CD4-positive, alpha-beta T cell treated with Interleukin-17A for 1 hour (primary cell): ENCODE measurements at places on chromosomes 3 and 15.

DNA sequence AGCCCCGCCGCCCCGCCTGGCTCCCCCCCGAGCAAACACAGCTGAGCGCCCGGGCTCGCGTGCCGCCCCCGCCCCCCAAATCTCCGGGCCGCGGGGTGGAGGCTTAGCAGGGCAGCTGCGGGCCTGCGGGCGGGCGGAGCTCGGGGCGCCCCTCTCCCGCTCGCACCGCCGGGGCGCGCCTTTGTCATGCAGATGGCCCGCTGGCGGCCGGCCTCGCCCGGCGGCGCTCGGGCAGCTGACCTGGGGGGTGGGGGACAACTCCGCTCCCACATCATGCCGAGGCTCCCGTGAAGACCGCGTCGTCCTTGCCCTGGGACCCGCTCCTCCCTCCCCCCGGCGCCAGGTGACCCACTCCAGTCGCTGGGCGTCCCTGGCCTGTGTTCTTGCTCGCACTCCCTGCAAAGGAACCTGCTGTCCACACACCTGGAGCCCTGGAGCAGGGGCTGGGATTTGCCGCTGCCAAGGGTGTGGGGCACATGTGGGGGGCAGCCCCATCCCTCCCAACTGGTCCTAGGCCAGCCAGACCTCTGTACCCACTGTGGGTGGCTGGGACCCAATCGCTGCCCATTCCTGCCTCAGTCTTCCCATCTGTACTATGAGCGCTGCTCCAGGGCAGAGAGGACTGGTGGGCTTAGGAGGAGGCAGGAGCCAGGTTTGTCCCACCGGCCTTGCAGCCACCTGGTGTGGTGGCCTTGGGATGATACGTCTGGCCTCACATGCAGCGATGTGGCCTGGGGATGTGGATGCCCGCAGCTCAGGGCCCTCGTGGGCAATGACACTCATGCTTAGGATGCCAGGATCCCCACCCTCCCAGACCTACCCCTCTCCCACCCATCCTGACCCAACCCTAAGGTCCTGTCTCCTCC is 33.5 kb downstream of the DNAJB8 start:
- no peak for DNase-seq

DNA sequence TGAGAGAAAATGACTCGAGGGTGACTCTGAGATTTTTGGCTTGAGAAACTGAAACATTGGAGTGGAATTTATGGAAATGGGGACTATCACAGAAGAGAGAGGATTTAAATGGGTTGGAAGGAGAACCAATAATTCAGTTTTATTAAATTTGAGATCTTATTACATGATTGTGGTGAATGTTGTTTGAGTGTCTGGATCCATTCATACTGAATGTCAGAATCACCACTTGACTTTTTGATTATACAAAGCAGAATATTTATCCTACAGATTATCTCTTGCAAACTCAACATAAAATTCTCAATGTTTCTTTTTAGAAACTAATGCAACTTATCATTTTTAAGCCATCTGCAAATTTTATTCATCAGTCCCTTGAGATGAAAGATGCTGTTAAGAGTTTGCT is 332.8 kb downstream of the CNTN3 start:
- DNase-seq = no peak

DNA sequence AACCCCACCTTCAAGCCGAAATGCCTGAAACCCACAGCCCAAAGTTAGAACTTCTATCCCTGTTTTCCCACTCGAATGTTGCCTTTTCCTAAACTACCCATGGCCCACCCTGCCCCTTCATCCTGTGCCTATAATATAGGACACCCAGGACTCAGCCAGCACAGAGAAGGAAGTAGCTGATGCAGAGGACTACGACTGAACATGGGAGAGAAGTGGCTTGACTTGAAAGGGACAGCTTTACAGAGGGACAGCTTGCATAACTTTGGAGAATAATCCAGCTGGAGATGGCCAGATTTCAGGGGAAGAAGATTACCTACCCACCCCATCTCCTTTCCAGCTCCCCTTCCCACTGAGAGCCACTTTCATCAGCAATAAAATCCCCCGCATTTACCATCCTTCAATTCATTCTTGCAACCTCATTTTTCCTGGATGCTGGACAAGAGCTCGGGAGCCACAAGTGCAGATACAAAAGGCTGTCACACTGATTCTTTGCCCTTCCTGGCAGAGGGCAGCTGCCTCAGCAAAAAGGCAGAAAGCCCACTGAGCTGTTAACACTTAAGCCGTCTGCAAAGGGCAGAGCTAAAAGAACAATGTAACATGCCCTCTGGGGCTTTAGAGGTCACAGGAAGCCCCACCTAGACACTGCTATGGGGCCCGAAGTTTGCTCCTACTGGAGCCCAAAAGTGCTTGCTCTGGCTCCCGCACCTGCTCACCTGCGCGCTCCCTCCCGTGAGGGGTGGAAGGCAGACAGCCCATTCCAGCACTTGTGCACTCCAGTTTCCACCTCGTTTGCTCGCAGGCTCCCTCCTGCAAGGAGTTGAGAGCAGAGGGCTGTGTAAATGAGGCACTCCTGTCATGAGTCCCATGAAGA is 224.0 kb downstream of the TBC1D5 start:
- no peak for DNase-seq

GRCh38 chr3:7393944-7394605 is 533.2 kb downstream of the GRM7 start:
- DNase-seq = no peak

- DNase-seq = no peak
Observed at GRCh38 chr3:172258624-172259023, 189.6 kb downstream of the GHSR start.

- no peak for DNase-seq
Observed at GRCh38 chr3:128932516-128933212, 53.2 kb downstream of the ACAD9 start.

- no peak for DNase-seq
Observed at GRCh38 chr15:51111061-51111460, 16.4 kb upstream of the TNFAIP8L3 start.

- DNase-seq = no peak
Observed at GRCh38 chr15:88716543-88717381, 77.9 kb downstream of the ISG20 start.

DNA sequence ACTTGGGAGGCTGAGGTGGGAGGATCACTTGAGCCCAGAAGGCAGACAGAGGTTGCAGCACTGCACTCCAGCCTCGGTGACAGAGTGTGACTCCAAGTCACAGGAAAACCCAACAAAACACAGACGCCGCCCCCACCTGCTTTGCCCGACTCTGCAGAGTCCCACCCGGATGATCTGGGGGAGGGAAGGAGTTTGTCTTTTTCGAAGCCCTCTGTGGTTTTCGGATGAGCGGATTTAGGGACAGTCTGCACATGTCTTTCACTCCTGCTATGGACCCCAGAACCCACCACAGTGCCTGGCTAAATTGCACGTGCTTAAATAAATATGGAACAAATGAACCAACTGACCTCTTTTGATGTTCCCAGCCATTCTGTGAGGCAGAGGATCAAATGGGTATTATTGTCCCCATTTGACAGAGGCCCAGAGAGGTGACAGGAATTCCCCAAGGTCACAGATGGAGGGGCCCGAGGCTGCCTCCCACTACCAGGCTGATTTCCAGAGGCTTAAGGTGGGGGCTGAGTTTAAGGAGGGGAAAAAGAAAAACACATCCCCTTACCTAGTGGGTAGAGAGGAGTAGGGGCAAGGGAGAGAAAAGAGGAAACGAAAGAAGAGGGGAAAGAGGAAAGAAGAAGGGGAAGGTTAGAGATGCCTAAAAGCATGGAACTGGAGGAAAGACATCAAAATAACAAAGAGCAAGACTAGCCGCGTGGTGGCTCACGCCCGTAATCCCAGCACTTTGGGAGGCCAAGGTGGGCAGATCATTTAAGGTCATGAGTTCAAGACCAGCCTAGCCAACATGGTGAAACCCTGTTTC is 59.4 kb upstream of the TFRC start:
- DNase-seq = no peak

- no peak for DNase-seq
Observed at GRCh38 chr3:144343777-144344176, 372.2 kb downstream of the DIPK2A start.

- DNase-seq = no peak
Observed at GRCh38 chr3:135806317-135806716, 159.2 kb upstream of the PPP2R3A start.

DNA sequence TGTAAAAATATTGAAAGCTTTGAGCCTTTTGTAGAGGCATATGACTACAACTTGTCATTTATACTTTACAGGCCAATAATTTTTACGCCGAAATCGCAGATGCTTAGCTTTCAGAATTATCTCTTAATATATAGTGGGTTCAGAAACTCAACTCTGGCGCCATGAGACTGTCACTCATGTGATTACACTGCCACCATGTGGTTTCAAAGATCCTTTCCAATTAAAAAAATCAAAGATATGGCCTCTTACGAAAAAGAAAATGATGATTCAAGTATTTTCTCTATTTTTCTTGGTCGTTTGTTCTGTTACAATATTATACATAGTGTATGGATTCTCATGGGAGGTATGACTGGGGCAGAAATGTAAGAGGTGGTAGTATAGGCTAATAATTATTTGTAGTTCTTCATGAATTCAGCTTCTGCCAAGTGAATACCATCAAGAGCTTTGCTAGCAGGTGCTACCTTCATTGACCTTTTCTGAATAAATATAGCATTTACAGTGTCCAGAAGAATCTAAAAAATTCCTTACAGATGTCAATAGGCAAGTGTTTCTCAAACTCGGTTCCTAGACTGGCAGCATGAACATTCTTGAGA is 751.7 kb upstream of the GOLIM4 start:
- no peak for DNase-seq

DNA sequence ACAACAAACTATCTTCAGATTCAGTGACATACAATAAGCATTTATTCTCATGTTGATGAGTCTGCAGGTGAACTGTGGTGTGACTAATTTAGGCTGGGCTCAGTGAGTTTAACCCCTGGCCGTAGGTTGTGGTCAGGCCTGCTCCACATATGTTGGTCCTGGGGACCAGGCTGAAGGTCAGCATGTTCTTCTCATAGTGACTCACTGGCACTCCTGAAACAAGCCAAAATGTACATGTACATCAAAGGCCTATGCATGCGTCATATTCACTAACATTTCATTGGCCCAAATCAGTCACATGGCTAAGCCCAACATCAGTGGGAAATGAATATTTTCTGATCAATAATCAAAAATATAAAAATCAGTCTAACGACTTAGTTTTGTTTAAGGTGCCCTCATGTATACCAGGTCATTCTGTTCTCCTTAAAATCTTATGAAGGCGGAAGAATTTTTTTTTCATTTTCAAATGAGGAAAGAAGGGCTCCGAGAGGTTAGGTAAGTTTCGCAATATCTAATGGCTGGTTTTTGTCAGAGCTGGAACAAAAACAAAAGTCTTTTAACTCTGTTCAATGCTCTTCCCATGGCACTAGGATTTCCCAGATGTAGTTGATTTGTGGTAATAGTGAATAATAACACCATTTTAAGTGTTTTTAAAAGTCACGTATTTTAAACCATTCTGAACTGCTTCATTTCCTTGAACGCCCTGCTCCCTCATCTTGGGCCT is 148.5 kb downstream of the MFSD1 start:
- DNase-seq = no peak

- DNase-seq = no peak
Observed at GRCh38 chr3:43919029-43919428, 228.3 kb downstream of the ABHD5 start.

- no peak for DNase-seq
Observed at GRCh38 chr3:128794067-128794768, 68.2 kb downstream of the RAB7A start.

DNA sequence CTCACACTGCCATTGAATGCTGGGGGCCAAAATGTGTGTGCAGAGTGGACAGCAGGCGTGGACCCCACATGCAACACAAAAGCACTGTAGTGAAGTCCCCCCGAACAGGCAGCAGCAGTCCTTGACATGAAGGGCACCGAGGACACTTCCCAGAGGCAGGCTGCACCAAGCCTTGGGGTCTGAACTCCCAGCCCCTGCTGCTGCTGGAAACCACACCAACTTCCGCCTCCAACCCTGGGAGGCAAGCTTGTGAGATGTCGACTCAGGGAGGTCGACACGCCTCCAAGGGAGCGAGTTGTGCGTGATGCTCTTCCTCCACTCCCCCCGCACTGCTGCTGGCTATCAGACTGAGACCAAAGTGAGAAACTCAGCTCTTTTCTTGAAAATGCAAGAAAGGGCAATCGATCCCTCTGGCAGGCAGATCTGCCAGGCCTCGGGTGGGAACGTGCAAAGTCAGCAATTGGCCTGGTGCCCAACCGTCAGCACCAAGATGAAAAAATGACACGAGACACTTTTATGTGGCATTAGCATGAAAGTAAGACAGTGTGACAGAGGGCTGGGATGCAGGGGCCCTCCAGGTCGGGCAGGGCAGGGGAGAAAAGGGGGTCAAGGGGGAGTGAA is 43.6 kb downstream of the WHAMM start:
- DNase-seq = no peak

DNA sequence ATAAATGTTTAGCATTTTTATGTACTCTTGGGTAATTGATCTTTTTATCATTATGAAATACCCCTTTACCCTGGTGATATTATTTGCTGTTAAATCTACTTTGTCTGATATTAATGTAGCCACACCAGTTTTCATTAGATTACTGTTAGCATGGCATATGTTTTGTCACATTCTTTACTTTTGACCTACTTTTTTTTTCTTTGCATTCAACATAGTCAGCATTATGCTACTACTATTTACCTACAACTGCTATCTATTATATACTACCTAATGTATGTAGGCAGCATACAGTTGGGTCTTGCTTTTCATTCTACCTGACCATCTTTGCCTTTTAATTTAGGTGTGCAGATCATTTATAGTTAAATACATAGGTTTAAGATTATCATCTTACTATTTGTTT is 1429.6 kb upstream of the ALCAM start:
- no peak for DNase-seq

- no peak for DNase-seq
Observed at GRCh38 chr3:31129241-31129640, 234.8 kb upstream of the GADL1 start.

- no peak for DNase-seq
Observed at GRCh38 chr3:22836131-22836530, 367.0 kb upstream of the UBE2E2 start.

- DNase-seq = no peak
Observed at GRCh38 chr15:61479613-61480012, 250.5 kb upstream of the RORA start.

DNA sequence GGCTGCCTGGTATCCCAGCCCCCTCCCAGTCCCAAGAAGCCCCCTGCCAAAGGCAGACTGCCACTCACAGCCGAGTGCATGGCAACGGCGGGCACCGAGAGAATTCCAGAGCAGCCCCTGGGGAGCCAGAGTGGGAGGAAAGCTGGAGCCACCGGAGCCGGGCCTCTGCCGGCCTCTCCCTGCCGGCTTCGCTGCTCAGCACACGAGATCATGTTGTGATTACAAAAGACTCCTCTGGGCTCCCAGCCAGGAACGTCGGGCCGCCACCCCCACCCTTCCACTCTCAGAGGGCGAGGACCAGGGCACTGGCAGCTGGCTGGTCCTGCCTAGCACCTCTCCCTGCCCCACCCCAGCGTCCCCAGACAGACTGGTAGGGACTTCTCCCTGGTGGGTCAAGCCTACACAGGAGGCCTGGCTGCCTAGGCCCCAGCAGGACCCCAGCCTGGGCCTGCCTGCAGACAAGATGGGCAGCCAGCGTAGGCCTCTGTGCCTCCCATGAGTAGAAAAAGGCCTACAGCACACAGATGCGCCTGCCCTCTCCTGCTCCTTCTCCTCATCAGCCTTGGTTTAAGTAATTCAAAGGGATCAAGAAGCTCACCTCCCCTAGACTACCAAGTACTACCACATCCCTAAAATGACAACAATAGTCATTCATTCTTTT is at the start of gene CCDC9B:
Gene CCDC9B (minus strand): TSS at position 200 of the 661 bp plus-strand sequence. CDS start 120 bp downstream, at position 80.
- DNase-seq = no peak
